Mammary epithelial cell (primary cell): ENCODE measurements at places on chromosomes 13 and 19.

- DNase-seq, result peak; percentile 55
Measured at GRCh38 chr19:47247308-47247990, 8.9 kb upstream of the CCDC9 start.

DNA sequence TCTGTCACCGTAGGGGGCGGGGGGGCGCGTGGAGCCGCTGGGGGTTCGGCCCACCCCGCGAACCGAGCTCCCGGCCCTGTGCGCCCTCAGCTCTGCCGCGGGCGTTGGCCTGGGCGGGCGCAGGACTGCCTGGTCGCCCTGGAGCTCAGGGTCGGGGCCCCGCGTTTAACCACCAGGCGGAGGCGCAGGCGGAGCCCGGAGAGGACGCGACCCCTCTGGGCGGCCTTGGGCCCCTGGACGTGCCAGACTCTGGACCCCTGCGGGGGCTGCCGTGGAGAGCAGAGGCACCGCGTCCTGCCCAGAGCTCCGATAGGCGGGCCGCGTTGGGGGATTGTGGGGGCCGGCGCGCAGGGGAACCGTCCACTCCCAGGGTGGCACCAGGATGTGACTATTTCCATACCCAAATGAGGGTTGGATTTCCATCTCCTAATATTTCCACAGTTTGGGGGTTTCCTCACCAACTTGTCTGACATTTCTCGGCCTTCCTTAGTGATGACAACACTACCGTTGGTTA lies 13.0 kb upstream of the USP29 start:
- no peak for DNase-seq

DNA sequence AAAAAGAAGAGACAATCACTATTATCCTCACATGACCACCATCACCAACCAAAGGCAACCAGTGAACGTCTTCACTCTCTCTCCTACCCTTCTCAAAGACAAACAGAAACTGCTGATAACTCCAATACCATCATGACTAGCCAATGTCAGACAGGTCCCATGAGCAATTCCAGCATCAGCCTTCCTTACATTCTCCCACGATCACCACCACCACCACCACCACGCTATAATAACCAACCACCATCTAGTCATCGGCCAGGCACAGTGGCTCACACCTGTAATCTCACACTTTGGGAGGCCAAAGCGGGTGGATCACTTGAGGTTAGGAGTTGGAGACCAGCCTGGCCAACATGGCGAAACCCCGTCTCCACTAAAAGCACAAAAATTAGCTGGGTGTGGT lies 3.9 kb downstream of the MYO1F start:
- no peak for DNase-seq

DNA sequence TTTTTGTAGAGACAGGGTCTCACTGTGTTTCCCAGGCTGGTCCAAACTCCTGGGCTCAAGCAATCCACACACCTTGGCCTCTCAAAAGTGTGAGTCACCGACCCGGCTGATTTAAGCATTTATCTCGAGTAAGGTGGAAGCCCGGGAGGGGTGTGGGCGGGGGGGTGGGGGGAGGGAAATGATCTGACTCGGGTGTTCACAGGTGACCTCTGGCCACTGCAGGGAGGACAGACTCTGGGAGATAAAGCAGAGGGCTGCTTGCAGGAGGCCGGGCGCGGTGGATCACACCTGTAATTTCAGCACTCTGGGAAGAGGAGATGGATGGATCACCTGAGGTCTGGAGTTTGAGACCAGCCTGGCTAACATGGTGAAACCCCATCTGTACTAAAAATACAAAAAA lies 7.9 kb downstream of the DENND1C start:
- DNase-seq, result no peak

DNA sequence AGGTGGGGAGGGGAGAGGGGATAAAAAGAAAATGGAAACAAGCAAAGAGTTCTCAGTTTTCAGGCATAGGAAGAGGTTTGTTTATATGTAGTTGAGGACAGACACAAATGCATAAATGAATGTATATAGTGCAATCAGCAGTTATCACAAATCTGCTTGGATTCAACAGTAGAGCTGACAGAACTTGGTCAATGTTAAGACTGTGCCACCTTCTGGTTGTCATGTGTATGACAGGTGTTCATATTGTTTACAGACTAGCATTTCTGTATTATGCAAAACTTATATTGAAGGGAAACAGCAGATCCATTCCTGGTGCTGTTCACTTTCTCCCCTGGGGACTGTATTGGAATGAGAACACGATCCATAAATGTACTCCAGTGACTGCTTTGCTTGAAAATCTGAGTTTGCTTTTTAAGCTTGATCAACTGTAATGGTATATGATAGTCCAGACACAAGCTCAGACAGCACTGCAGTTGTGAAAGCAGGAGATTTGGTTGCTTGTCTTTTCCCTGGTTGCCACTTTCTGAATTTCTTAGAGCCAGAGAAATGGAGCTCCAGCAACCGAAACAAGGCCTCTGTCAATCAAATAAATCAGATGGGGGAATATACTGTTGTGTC lies 319.5 kb upstream of the OBI1 start:
- peak; percentile 37 for DNase-seq

- DNase-seq, result no peak
Measured at GRCh38 chr19:1665565-1666047, 13.2 kb upstream of the TCF3 start.

DNA sequence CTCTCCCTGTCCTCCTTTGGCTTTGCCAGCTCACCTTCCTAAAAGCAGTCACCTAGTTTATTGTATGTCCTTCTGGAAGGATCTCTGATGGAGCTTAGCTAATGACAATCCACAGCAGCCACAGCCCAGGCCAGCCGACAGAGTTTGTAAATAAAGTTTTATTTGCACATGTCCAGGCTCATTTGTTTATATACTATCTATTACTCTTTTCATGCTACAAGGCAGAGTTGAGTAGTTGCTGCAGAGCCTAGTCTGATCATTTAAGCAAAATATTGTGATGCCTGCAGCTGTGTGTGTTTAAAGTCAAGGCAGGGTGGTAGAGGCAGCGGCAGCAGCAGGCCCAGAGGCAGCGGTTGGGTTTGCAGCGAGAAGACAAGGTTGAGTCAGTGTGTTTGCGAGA lies 32.6 kb downstream of the NKPD1 start:
- no peak for DNase-seq

GRCh38 chr13:90448466-90449037 lies 898.9 kb upstream of the MIR17HG start:
- DNase-seq, result no peak

DNA sequence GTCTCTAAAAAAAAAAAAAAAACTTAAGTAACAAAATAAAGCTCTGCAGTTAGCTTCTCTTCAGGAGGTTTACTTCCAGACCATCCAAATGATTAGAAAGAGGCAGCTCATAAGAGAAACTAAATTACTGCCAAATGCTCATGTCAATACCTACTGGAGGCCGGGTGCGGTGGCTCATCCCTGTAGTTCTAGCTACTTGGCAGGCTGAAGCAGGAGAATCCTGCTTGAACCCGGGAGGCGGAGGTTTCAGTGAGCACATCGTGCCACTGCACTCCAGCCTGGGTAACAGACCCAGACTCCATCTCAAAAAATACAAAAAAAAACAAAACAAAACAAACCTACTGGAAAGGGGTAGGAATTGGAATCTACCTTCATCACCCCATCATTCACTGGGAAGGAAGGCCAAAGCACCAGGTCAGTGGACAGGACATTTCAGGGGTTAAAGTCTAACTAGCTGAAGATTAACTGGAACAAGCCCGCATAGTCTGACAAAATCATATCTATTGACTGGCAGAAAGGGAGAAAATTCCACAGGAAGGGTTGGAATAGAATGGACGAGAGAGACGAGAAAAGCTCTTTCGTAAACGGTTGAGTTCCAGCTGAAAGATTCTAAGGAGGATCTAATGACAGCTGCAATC lies 1.3 kb downstream of the ZFP14 start:
- no peak for DNase-seq

DNA sequence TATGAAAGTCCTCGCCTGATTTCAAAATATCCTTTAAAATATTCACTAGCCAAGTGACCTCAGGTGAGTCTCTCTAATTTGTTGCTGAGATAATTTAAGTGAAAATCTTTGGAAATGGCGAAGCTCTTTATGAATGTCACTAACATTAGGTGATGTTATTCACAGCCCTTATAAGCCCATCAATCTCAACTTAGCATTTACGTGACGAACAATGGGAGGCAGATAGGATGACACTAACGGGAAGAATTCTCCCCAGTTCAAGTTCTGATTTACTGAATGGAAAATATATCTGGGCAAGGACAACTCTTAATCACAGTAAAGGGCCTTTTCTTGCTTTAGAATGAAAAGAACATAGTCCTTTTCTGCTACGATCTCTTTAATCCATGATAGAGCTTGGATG lies 378.7 kb downstream of the LIG4 start:
- DNase-seq, result no peak

- DNase-seq, result no peak
Measured at GRCh38 chr13:41361491-41361890, 50.4 kb downstream of the NAA16 start.

DNA sequence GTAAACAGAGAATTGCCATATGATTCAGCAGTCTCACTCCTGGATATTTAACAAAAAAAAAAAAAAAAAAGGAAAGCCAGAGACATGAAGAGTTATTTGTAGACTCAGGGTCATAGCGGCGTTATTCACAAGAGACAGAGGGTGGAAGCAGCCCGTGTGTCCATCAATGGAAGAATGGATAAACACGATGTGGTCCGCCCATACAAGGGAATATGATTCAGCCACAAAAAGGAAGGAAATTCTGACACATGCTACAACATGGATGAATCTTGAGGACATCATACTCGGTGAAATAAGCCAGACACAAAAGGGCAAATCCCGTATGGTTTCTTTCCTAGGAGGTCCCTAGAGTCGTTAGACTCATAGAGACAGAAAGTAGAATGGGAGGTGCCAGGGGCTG lies 14.8 kb downstream of the ACSBG2 start:
- no peak for DNase-seq

DNA sequence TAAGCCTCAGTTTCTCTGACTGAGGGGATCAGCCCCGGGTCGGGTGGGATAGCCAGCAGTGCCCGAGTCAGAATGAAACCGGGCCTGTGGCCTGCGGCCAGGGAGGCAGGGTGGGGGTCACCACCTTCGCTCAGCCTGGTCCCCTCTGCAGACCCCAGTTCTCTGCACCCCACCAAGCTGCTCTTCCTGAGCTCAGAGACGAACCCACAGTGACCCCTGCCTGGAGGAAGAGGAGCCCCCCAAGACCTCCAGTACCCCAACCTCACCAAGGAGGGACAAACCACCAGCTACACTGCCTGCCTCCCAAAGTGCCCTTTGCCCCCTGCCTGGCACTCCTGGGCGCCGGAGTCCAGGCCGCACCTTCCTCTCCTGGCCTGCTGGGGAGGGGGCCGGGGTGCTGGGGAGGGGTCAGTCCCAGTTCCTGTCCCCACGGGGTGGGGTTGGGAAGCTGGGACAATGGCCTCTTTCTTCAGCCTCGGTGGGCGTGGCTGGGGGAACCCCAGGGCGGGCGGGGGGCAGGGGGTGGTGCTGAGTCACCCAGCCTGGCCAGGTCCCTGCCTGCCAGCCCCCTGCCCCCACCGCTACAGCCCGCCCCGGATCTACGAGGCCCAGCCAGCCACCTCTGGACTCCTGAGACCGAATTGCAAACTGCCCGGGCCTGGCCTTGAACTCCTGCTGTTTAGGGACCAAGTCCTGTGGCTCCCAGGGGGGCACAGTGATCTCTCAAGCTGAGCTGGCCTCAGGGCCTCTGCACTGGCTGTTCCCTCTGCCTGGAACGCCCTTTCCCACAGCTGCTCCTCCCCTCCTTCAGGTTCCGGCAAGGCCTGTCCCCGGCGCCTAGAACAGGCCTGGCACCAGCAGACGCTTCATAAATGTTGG lies 14.3 kb downstream of the ZBTB7A start:
- peak; percentile 91 for DNase-seq

DNA sequence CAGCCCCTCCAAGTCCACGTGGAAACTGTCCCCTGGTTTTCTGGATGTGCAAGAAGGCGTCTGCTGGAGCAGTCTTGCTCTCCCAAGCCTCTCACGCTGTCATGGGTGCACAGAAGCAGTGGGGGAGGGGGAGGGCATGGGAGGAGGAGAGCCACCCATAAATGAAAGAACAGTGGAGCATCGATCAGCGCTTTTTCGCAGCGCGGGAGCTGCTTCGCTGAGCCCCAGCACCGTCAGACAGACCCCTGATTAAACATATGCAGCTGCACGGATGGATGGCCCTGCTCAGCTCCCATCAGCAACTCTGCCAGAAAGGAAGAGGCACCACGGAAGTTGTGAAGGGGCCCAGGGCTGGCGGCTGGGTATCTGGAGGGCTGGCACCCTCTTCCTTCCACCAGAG lies 264.9 kb downstream of the UQCRFS1 start:
- DNase-seq, result no peak

GRCh38 chr19:17091758-17092333 lies 16.3 kb downstream of the MYO9B start:
- DNase-seq, result no peak

- DNase-seq, result peak; percentile 3
Measured at GRCh38 chr19:53785196-53785889, 38.8 kb downstream of the NLRP12 start.

DNA sequence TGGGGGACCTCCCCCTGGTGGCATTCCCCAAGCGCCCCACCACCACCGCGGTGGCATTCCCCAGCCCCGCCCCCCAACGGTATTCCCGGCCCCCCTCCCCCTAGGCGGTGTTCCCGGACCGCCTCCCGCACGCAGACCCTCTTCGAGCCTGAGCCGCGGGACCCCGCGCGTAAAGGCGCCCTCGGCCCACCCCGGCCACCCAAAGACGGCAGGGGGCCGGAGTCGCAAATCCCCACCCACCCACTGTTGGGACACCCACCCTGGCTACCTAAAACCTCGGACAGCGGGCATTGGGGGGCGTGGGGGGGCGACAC lies 22.4 kb downstream of the OLFM2 start:
- DNase-seq, result no peak

GRCh38 chr13:104683789-104684188 lies 1617.6 kb upstream of the SLC10A2 start:
- no peak for DNase-seq

- no peak for DNase-seq
Measured at GRCh38 chr19:11164296-11164695, 8.7 kb upstream of the SPC24 start.

GRCh38 chr13:23957981-23958380 lies 60.7 kb upstream of the C1QTNF9B start:
- DNase-seq, result no peak

- DNase-seq, result no peak
Measured at GRCh38 chr13:62626771-62627170, 1211.1 kb upstream of the PCDH20 start.

DNA sequence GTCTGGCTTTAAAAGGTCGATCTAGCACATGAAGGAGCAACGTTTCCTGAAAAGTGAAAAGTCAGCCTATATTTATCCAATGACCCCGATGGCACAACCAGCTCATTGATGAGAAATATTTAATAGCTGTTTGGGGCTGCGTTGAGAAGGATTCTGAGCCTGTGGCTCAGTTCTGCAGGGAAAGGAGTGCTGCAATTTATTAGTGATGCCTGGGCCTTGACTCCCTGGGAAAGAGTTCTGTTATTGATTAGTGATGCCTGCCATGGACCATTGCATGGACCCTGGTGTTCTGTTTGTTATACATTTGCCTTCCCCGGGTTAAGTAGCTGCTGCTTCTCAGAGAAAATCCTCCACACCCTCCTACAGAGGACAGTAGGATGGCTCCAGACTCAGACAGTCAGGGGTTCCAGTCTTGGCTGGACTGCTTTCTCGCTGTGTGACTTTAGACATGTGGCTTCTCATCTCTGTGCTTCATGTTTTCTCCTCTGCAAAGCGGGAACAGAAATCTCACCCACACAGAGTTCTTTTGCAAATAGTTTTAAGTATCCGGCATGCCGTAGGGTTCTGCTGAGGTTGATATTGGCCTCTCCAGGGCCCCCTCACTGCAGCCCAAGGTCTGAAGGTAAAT lies 17.7 kb upstream of the PTPRS start:
- DNase-seq, result no peak
